Stimulated activated CD4-positive, alpha-beta T cell treated with anti-CD3 and anti-CD28 coated beads, Interleukin-1b, Interleukin-23, amount 100 ng/mL, for 1 hour (primary cell): ENCODE measurements at places on chromosomes 6 and 20.

DNA sequence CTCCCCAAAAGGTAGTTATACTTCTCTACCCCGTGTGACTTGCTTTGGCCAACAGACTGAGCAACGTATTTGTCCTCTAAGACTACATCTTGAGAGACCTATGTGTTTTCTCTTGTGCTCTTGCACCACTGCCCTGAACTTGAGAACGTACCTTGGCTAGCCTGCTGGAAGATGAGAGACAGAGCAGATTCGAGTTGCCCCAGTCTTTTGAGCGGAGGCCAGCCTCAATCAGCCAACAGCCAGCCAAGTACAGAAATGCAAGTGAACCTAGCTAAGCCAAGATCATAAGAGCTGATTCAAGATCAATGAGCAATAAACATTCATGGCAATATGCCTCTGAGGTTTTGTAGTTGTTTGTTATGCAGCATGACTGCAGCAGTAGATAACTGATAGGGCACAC is 98.4 kb downstream of the PAK5 start:
- DNase-seq = no peak

- no peak for DNase-seq
Measured at GRCh38 chr6:41570259-41570615, 24.1 kb downstream of the FOXP4 start.

DNA sequence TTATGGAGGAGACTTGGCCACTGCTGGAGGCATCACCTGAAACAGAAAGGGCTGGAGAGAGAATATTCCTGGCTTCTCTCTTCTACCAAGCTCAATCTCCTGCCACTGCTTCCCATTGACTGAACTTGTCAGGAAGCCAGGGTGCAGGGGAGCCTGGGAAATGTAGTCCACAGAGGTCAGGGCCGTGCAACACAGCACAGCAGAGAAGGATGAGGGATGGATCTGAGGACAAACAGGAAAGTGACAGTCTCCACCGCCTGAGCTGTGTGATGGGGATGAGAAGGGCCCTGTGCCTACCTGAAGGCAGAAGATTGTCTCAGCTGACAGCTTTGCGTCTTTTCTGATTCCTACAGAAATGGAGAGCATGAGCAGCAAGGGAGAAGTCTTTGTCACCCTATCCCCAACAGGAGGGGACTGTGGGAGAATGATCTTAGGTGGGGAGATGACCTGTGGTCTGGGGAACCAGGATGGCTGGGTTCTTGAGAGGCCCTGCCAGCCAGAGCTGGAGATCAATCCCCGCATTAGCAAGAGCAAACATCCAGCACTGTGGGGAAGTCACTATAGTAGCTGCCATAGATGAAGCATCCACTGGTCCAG is 114.2 kb downstream of the SNX5 start:
- no peak for DNase-seq

GRCh38 chr20:1401451-1401907 is 8.6 kb upstream of the FKBP1A start:
- no peak for DNase-seq

GRCh38 chr6:138588805-138589434 is 89.6 kb upstream of the NHSL1 start:
- DNase-seq = no peak

- DNase-seq = no peak
Measured at GRCh38 chr6:141403827-141404226, 728.9 kb upstream of the GJE1 start.

- no peak for DNase-seq
Measured at GRCh38 chr6:121612927-121613326, 177.5 kb downstream of the GJA1 start.

GRCh38 chr6:21845439-21846140 is 252.0 kb downstream of the SOX4 start:
- DNase-seq = no peak

DNA sequence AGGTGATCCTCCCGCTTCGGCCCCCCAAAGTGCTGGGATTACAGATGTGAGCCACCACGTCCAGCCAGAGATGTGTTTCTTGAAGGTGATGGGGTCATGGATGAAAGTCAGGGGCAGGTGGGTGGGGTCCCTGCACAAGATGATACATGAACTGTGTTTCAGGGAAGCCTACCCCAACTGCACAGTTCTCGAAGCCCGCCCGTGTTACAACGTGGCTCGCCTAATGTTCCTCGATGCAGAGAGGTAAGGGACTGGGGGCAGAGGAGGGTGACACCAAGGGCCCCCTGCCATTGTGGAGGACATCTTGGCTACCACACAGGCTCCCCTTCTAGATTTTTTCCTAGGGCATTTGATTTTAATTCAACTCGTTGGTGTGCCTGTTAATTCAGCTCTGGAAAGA is 11.9 kb upstream of the CAPN11 start:
- DNase-seq = no peak

DNA sequence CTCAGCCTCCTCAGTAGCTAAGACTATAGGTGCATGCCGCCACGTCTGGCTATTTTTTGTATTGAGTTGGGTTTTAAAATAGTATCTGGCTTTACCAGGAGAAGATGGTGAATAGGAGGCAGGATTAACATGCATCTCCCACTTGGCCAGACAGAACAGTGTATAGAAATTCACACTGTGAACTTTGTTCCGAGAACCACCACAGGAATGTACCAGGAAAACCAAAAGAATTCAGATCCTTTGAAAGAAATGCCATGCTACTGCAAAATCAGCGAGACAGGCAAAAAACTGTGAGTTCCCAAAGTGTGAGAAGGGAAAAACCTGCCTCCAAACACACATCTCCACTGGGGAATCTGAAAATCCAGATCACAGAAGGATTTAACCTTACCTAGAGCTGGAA is 327.6 kb downstream of the NKAIN2 start:
- no peak for DNase-seq

DNA sequence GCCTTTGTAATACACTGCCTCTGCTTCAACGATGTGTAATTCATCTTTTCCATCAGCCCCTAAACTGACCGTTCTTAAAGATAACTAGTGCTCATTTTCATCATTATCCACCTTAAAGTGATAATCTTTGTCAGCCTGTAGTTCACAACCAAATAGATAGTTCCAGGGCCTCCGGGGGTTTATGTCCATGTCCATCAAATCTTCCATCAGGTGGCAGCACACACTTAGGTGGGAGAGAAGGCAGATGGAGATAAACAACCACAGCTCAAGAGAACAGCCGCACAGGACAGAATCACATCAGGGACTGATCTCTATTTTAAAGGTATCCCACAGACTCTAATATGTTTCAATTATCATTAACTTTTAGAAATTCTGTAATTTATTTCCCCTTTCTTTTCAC is 90.9 kb downstream of the LMBRD1 start:
- DNase-seq = no peak

DNA sequence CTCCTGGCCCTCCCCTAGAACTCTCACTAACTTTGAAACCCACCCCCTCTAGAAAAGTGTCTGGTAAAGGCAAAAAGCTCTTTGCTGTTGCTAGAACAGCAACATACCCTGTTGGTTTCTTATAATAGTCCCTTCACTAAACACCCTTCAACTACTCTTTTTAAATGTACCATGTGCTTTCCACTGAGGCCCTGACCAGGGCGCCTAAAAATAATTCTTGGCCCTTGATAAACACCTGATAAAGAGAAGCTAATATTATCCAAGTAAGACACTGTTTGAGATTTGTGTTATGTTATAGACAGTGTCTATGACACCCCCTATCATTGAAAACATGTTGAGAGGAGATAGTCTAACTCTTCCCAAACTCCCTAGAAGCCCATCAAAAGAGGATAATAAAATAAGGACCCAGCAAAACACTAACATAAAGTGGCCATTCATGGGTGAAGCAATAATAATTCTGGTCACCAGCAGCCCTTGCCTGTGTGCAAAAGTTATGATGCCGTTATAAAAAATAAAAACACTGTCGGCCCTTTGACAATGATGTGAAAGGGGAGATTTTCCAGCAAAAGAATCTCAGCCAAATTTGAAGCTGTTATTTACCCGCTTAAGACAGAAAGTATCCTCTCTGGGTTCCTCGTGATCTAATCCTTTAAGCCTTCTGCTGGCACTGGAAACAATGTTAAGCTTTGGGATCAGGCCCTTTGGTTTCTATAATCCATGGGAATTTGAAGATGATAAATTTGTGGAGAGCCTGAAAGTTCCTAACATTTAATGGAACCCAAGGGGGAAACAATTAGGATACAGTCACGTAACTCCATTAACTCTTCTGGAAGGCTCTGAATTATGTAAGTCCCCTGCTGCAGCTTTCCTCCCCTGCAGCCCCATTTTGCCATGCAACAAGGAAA is 122.6 kb upstream of the PLCB4 start:
- DNase-seq = no peak

GRCh38 chr6:64589961-64590360 is 954.4 kb downstream of the PHF3 start:
- DNase-seq = no peak
